GM23248 (cell line): ENCODE measurements at places on chromosomes 3 and 15.

- DNase-seq = no peak
- no peaks in the 10 kb centered on the region for H3K27me3 ChIP-seq
- no peak overlapping the region for H3K27ac ChIP-seq
- no peaks in the 10 kb centered on the region for H3K4me1 ChIP-seq
- no peaks in the 10 kb centered on the region for H3K36me3 ChIP-seq
These were observed 155.7 kb downstream of the EEFSEC start for GRCh38 chr3:128309026-128309425.

GRCh38 chr3:98743071-98743470 is 20.1 kb upstream of the ST3GAL6 start:
- no peaks in the 10 kb centered on the region for H3K36me3 ChIP-seq
- H3K4me1 ChIP-seq = no peaks in the 10 kb centered on the region
- DNase-seq = no peak
- H3K4me3 ChIP-seq = no peak overlapping the region

DNA sequence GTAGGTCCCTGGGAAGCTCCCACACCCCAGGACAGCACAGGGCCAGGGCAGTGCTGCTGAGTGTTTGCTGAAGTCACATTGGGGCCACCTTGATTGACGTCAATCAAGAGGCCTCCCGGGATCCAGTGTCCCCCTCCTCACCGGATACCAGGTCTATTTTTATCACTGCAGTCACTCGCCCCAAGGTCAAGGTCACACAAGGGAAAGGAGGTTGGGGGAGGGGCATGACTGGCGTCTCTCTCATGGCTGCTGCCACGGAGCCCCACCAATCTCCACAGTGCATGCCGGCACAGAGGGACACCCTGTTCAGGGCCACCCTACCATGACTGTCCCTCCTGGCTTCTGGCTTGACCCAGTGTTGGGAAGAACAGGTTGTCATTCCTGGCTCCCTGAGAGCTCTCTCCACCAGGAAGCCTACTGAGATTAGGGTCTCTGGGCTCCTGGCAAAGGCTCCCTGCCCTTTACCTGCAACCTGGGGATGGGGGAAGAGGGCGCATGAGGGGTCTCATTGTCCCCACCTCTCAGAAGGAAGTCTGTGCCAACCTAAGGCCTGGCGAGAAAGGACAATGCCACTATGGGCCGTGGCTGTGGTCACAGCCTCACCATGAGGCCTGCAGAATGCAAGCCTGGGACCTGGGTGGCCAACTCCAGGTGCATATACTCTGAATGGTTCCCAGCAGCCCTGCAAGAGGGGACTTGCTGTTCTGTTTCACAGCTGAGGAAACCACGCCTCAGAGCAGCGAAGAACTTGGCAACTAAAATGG is 1.5 kb downstream of the MYL3 start:
- no peak overlapping the region for H3K4me3 ChIP-seq
- H3K27ac ChIP-seq = no peak overlapping the region
- H3K27me3 ChIP-seq = no peaks in the 10 kb centered on the region

DNA sequence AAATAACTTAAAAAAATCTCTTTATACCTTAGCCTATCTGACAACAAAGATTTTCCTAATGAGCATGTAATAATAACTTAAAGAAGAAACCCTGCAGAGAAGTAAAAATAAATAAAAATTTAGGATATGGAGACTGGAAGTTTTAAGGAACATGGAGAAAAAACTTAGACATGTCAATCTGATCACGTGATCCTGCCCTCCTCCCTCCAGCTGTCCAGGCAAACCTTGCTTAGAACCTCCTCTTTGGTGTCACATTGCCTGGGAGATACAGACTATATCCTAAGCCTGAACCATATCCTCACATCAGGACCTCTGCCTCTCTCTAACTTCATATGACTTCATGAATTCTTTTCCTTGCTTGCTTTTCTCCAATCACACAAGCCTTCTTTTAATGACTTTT is 275.5 kb downstream of the CNTN3 start:
- no peak overlapping the region for H3K27ac ChIP-seq
- no peaks in the 10 kb centered on the region for H3K4me1 ChIP-seq
- peaks cover 5% of the 10 kb centered on the region; the same call in 1 of the 2 replicates for H3K36me3 ChIP-seq
- no peaks in the 10 kb centered on the region for H3K27me3 ChIP-seq
- no peak for DNase-seq

DNA sequence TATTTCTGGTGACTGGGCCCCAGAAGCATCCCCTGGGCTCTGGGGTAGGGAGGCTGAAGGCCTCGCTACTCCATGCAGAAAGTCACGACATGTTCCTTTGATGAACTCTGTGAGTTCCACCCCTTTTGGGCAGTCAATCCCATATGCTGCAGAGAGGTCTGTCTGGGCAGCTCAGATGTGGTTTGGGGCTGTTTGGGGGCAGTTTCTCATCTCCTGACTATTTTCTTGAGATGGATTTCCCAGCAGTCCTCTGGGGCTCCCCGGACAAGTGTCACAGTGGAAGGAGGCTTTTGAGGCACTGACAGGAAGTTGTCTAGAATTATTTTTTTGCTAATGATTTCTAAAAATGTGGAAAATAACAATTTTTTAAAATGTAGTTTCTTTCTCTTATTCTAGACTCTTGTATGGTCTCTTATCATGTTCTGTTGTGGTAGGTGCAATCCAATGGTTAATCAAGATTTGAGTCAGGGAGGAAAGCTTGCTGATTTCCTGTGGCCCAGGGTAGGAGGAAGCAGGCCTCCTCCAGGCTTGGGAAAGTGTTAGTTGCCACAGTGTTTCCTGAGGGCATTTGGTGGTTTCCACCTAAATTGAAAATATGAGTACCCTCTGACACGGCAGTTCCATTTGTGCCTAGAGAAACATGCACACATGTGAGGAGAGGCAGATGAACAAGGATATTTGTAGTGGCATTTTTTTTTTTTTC is 19.9 kb upstream of the TATDN2 start:
- H3K27me3 ChIP-seq = no peaks in the 10 kb centered on the region
- H3K27ac ChIP-seq = no peak overlapping the region
- DNase-seq = peak; percentile 38
- no peaks in the 10 kb centered on the region for H3K36me3 ChIP-seq
- H3K4me3 ChIP-seq = no peak overlapping the region

- H3K36me3 ChIP-seq = no peaks in the 10 kb centered on the region
- no peak overlapping the region for H3K4me3 ChIP-seq
- no peak overlapping the region for H3K27ac ChIP-seq
These were observed 347.5 kb downstream of the CNTN4 start for GRCh38 chr3:2446146-2446545.

DNA sequence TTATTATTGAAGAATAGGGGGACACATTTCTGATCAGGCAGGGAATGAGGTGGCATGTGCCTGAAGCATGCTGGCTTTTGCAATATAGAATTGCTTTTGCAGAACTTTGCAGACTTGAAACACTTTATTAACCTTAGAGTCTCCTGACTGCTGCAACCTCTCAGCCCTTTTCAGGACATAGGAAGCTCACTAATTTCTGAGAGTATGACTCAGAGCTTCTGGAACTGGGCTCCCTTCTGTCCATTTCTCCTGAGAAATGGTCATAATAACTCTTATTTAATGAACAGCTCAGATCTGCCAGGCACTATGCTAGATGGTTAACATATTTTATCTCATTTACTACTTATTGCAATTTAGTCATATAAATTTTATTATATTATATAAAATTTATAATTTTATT is 38.6 kb upstream of the DGKG start:
- H3K27ac ChIP-seq = no peak overlapping the region
- no peak overlapping the region for H3K4me3 ChIP-seq
- peak; percentile 24 for DNase-seq
- no peaks in the 10 kb centered on the region for H3K36me3 ChIP-seq
- peaks cover 10% of the 10 kb centered on the region for H3K27me3 ChIP-seq
- no peaks in the 10 kb centered on the region for H3K4me1 ChIP-seq

DNA sequence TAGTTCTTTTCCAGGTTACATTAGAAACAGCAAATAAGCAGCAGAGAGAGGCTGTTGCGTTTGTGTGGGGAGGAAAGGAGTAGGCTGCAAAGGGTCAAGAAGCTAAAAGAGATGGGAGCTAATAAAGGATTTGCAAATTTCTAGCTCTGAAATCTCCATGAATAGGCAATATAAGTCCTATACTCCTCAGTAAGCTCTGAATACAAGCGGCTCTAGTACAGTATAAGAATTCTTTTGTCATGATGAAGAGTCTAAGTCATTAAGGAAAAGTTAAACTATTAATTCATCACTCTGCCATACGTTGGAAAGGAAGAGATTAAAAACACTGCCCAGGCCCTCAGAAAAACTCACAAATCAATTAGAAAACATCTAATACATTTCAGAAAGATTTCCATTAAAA is 59.3 kb downstream of the CEP152 start:
- peaks cover 21% of the 10 kb centered on the region for H3K4me1 ChIP-seq
- H3K4me3 ChIP-seq = no peak overlapping the region
- H3K27ac ChIP-seq = no peak overlapping the region
- DNase-seq = peak; percentile 32

- 0 out of 2 replicates have a peak overlapping the region, but pooled peaks have one; percentile 23 for H3K27ac ChIP-seq
- H3K4me1 ChIP-seq = peaks cover 4% of the 10 kb centered on the region
- no peaks in the 10 kb centered on the region for H3K27me3 ChIP-seq
- no peaks in the 10 kb centered on the region for H3K36me3 ChIP-seq
- H3K4me3 ChIP-seq = peak overlapping the region; percentile 45; the same call in 1 of the 2 replicates
- peak; percentile 85 for DNase-seq
These were observed 40.4 kb downstream of the WHAMM start for GRCh38 chr15:82849556-82850512.

DNA sequence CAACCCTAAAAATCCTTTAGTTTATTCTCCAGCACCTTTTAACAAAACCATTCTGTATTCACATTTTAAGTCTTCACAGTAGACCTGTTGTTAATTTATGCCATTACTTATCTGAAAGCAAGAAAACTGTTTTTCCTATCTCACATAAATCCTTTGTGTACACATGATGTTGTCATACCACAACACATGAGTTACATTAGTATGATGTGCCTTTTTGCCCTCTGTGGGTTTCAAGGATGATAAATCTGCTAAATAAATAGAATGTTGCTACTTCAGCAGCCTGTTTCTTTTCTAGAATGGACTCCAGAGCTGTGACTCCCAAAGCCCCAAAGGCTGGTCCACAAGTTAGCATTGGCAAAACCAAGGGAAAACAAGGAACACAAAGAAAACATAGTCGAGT is 151.6 kb downstream of the SERPINI1 start:
- no peak overlapping the region for H3K27ac ChIP-seq
- peak; percentile 33 for DNase-seq
- H3K27me3 ChIP-seq = peaks cover 8% of the 10 kb centered on the region
- no peaks in the 10 kb centered on the region for H3K36me3 ChIP-seq

DNA sequence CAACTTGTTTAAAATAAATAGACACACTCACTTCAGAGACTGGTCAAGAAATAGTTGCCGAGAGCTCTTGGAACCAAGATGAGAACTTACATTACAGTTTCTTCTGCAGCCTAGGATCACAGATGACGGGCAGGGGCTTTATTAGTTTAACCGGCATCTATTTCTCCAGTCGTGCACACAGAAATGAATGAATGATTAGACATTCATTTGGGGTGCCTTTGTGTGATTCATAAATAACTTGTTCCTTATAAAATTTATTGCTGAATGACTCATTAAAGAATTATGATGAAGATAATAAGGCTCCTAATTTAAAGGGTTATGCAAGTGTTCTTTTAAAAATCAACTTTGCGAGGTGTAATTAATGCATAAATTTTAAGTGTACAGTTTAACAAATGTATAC is 20.8 kb downstream of the NFKBIZ start:
- H3K36me3 ChIP-seq = no peaks in the 10 kb centered on the region
- H3K27me3 ChIP-seq = no peaks in the 10 kb centered on the region
- H3K4me1 ChIP-seq = peaks cover 5% of the 10 kb centered on the region; the same call in 1 of the 2 replicates

DNA sequence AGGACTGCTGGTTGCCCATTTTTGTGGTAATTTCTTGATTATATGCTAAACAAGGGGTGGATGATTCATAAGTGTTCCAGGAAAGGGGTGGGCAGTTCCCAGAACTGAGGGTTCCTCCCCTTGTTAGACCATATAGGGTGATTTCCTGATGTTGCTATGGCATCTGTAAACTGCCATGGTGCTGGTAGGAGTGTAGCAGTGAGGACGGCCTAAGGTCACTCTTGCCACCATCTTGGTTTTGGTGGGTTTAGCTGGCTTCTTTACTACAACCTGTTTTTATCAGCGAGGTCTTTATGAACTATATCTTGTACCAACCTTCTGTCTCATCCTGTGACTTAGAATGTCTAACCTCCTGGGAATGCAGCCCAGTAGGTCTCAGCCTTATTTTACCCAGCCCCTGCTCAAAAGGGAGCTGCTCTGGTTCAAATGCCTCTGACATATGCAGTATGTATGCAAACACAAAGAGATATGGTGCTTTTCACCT is 46.2 kb downstream of the C3orf38 start:
- no peaks in the 10 kb centered on the region for H3K27me3 ChIP-seq
- no peaks in the 10 kb centered on the region for H3K36me3 ChIP-seq
- H3K4me3 ChIP-seq = no peak overlapping the region

- H3K27me3 ChIP-seq = no peaks in the 10 kb centered on the region
- no peak for DNase-seq
- H3K27ac ChIP-seq = no peak overlapping the region
- H3K4me3 ChIP-seq = no peak overlapping the region
- H3K36me3 ChIP-seq = no peaks in the 10 kb centered on the region
These were observed 21.3 kb downstream of the MINAR1 start for GRCh38 chr15:79453446-79453845.

DNA sequence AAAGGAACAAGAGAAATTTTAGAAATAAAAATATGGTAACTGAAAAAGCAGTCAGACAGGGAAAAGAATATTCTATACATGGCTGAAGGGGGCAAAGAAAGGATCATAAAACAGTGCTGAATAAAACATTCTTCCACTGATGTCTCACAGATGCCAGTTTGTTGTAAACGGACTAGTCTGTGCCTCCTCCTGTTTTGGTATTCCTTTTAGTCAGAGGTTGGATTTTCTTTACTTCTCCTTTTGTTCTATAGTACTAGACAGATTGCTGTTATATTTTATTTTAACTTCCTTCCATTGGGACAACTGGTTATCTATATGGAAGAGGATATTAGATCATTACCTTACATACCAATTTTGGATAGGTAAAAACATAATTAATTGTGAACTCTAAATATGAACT is 16.0 kb upstream of the GNB5 start:
- no peaks in the 10 kb centered on the region; the same call in 1 of the 2 replicates for H3K4me1 ChIP-seq
- no peaks in the 10 kb centered on the region for H3K36me3 ChIP-seq
- no peak overlapping the region for H3K27ac ChIP-seq
- no peaks in the 10 kb centered on the region for H3K27me3 ChIP-seq

- no peak for DNase-seq
- H3K4me1 ChIP-seq = no peaks in the 10 kb centered on the region
- H3K36me3 ChIP-seq = no peaks in the 10 kb centered on the region
- H3K27me3 ChIP-seq = no peaks in the 10 kb centered on the region
These were observed 32.8 kb upstream of the EID1 start for GRCh38 chr15:48845123-48845522.
